ENCODE measurements at places on chromosomes 7 and 10.

GRCh38 chr10:3116508-3117100, 49.3 kb downstream of the PFKP start:
- DNase-seq = no peak

GRCh38 chr7:80859272-80859970, 59.4 kb downstream of the SEMA3C start:
- no peak for DNase-seq

GRCh38 chr7:156656598-156656997, 16.0 kb downstream of the RNF32 start:
- DNase-seq = no peak

GRCh38 chr7:106122713-106123112, 10.6 kb upstream of the SYPL1 start:
- no peak for DNase-seq

DNA sequence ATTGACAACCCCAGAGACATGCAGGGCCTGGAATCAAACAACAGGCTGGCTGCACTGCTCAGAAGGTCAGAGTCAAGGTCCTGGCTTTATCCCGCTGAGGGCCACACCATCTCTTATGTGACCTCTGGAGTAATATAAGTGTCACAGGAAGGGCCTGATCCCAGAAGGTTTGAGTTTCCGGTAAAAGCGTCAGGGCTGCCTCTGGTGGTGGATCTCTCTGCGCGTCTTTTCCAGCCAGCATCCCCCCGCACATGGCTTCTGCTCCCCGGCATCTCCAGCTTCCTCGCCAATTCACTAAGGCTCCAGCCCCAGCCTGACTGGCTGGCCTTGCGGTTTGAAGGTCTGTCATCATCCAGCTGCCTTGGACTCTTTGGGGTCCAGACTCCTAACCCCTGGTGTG, 54.2 kb downstream of the SNX10 start:
- DNase-seq = no peak

DNA sequence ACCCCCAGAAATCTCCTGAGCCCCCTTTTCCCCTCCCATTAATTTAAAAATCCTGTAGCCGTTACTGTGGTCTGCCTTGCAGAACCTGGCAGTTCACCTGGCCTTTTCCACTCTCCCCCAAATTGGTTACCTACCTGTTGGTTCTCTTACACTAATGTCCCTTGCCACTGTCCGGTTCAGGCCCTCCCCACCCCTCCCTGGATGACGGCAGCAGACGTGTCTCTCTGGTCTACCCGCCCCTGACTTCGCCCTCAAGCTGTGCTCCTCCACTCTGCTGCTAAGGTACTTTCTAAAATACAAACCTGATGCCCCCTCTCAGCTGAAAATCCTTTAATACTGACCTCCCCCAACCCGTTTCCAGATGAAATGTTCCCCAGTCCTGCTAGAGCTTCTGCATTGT, 15.6 kb upstream of the SH3PXD2A start:
- DNase-seq = no peak

- DNase-seq = peak; percentile 56
These were observed 1.1 kb downstream of the WASL start for GRCh38 chr7:123747620-123748141.

DNA sequence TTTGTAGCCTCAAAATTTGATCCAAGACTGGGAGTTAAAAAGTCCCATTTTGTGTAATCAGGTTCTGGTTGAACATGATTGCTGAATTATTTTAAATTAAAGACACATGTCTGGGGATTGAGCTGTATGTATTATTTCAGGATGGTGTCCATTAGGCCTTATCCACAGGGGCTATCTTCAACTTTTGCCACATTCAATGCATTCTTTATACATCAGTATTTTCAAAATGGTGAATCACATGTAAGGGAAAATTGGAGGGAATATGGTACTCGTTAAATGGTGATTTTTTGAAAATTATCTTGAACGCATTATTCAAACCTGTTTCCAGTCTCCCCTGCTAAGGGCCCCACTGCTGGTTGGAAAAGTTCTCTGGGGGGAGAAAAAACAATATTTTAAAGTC, 367.7 kb upstream of the NPVF start:
- DNase-seq = no peak

DNA sequence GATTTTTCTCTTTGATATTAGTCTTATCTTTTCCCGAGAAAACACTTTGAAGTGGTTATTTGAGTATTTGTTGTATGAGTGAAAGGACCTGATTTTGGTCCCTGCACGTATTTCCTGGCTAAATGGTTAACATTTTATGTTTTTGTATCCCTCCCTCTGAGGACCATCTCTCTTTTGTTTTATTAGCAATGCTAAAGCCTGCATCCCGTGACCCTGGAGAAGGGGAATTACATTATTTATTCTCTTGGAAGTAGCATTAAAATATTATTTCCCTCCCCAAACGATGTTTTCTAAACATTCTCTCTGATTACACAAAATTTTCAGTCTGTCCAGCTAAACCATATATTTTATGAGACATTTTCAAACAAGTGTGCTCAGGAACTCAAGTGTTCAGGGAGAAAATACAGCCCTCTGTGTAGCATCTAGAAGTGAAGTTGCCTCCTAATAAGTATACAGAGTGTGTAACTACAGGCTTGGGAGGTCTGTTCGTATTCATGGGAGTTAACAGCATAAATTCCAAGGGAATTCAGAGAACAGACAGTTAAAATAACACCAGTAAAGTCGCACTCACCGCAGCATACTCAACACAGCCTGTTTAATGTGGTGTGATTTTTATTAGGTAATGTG, 163.8 kb upstream of the NPVF start:
- DNase-seq = no peak

DNA sequence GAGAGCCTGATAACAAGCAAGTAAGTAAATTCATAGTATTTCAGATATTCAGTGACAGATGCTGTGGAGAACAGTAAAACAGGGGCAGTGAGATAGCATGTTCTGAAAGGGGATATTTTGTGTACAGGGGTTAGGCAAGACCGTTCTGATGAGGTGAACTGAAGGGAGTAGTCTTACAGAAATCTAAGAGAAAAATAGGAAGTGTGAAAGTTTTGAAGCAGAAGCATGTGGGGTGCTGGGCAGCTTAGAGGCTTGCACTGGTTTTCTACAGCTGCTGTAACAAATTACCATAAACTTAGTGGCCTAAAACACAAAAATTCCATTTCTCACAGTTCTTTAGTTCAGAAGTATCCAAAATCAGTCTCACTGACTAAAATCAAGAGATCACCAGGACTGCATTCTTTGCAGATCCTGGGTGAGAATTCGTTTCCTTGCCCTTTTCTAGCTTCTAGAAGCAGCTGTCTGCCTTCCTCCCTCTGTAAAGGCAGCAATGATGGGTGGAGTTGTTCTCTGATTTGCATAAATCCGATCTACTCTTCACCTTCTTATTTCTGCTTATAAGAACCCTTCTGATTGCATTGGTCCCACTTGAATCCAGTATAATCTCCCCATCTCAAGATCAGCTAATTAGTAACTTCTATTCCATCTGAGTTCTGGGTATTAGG, 7.5 kb upstream of the KLF14 start:
- no peak for DNase-seq

DNA sequence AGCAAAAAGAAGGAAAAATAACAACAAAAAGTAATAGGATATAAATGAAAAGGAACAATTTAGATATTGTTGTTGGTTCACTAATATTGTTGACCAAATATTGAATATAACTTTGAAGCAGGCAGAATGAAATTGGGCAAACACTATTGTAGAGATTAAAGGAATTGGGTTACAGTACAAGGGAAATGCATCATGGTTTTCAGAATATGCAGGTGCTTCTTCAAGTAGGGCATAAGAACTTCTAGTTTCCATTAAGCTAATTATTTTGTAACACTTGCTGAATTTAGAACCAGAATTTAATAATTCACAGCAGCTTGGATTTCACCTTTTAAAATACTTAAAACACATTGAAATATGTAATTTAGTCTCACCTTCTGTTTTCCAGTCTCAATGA, 36.5 kb downstream of the RPA3 start:
- DNase-seq = no peak

- no peak for DNase-seq
These were observed 168.6 kb upstream of the FOXK1 start for GRCh38 chr7:4513450-4513849.

- DNase-seq = peak; percentile 17
These were observed at the start of gene FGFBP3 for GRCh38 chr10:91909117-91909677. Gene FGFBP3 (minus strand): TSS chr10:91909486. CDS start chr10:91908969, 517 bp downstream.

DNA sequence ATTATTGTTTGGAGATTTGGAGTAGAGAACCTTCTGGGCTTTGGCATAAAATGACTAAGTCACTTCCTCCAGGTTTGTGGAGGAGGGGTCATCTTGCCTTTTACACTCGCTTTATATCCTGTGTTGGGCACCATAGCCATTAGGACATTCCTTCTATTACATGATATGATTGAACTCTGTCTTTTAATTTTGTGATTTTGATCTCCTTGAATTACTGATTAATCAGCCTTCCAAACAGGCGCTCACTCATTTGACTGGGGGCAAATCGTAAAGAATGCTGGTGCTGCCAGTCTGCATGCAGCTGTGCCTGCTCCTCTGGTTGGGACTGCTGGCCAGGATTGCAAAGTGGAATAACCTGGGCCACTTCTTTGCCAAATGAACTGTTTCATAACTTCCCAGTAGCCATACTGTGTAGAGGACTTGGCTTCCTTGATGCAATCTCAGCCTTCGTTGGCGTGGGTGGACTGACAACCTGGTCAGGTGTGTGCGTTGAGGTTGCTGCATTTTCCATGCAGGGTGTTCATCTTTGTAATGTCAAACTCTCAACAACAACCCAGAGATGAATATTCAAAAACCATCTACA, 65.9 kb upstream of the RAB11FIP2 start:
- no peak for DNase-seq

DNA sequence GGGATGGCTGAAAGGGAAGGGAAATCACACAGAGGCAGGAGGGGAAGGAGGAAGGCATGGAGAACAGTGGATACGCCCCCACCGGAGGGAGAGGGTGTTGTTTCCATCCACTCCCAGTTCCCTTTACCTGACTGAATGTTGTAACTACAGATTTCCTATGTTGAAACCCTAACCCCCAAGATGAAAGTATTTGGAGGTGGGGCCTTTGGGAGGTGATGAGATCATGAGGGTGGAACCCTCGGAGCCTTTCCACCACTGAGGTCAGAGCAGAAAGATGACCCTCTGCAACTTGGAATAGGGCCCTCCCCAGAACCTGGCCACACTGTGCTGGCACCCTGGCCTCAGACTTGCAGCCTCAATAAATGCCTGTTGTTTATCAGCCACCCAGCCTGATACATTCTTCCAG, 48.6 kb upstream of the CNPY1 start:
- no peak for DNase-seq

DNA sequence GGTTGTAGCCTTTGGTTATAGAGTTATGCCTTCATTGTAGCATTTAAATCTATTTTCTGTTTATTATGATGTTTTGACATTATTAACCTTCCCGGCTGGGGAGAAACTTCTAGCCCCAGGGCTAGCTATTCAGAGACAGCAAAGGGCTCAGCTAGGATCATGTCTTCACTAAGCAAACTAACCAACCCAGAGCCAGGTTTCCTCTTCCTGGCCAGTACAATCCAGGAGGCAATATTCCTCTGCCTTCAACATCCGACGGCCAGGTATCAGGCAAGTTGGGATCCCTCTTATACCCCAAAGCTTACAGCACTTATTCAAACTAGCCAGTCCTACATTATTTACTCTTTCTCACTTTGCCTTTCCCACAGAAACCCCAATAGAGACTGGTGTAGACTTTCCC, 1060.7 kb upstream of the GHITM start:
- DNase-seq = no peak

GRCh38 chr7:11394438-11394837, 420.8 kb downstream of the PHF14 start:
- no peak for DNase-seq

DNA sequence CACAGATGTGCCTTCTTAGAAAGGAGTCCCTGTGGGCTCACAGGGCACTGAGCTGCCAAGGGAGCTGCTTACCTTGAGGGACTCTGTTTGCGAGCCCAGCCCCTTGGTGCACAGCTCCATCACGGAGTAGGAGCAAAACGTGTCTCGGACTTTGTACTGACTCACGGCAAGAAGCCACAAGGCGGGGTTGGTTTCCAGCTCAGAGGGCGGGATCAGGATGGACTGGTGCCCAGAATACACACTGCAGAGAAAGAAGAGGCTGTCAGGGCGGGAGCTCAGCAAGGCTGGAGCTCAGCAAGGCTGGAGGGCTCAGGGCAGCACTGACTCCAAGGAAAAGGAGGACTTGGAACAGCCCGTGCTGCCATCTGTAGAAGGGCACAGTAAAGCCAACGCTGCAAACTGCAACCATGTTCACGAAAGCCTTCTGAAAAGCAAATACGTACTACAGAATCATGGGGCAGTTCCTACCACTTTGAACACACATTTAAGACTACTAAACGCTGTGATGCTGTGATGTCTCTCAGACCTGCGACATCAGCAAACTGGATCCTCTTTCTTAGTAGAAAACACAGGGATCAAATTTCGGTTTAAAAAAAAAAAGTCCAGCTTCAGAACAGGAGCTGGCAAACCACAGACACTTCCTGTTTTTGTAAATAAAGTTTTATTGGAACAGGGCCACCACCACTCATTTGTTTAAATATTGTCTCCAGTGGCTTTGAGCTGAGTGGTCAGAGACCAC, 194.3 kb downstream of the ZMYND11 start:
- no peak for DNase-seq

DNA sequence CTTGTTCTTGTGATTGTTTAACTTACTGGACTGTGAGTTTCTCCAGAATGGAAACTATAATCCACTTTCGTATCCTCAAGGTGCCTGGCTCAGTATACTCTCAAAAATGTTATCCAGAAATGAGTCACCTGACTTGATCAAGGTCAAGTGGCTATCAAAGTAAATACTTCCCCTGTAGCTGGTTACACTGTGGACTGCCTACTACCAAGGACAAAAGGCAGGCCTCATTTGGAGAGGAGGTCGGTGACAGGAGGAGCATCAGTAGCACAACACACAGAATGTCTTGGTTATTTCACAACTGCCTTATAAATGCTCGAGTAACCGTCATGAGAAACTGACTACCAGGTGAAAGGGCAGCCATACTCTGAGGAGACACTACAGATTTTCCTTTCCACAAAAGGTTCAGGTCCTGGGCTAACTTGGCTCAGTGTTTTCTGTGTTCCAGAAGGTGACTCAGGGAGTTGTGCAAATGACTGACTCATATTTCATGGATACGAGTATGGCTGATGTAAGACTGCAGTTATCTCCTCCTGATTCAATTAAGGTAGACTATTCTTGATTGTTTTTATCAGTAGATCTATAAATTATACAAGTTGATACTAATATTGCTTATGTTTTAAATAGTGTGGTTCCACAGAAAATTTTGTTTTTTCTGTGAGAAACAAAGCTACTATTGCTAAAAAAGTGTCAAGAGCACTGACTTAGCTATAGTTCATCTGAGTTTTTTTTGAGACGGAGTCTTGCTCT, 4.2 kb upstream of the CCNY start:
- DNase-seq = no peak

DNA sequence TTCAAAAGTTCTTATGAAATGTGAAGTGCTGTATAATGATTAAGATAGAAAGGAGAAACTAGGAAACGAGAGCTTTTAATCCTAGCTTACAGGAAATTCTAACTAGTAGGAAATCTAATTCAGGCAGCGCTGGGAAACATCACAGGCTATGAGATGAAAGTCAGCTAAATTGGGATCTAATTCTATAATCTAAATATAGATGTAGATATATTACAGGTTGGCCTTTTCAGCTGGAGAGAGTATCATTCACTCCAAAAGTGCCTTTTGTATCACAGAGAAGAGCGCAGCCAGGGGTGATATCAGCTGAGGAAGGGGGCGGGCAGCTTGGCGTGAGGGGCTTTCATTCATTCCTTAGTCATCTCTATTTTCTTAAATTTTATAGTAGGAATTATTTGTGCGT, 157.0 kb downstream of the CUX1 start:
- DNase-seq = no peak

GRCh38 chr10:115491526-115492140, 398.5 kb downstream of the ATRNL1 start:
- DNase-seq = no peak
